ENCODE measurements at places on chromosomes 2 and 18.

DNA sequence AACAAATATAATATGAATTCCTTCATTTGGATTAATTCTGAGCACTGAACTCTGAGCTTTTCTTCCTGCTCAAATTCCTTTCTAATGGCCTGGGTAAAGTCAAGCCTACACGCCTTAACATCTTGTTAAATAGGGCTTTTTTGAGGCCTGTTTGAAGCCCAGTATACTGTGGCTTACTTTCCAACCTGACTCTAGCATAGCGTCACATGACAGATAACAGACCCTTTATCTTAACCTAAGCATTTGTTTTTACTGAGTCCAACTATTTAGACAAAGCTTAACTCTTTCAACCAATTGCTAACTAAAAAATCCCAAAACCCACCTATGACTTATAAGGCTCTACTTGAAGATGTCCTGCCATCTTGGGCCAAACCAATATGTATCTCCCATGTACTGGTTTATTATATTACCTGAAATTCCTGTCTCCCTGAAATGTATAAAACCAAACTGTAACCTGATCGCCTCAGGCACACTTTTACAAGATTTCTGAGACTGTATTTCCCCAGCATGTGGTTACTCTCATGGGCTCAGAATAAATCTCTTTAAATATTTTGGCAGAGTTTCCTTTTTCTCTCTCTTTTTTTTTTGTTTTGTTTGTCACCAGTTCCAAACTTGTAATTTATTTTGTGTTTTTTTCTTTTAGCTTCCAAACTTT lies 271.1 kb upstream of the VWC2L start:
- no peak for DNase-seq

- DNase-seq, result no peak
Observed at GRCh38 chr2:146602856-146603255, 1242.0 kb upstream of the ACVR2A start.

DNA sequence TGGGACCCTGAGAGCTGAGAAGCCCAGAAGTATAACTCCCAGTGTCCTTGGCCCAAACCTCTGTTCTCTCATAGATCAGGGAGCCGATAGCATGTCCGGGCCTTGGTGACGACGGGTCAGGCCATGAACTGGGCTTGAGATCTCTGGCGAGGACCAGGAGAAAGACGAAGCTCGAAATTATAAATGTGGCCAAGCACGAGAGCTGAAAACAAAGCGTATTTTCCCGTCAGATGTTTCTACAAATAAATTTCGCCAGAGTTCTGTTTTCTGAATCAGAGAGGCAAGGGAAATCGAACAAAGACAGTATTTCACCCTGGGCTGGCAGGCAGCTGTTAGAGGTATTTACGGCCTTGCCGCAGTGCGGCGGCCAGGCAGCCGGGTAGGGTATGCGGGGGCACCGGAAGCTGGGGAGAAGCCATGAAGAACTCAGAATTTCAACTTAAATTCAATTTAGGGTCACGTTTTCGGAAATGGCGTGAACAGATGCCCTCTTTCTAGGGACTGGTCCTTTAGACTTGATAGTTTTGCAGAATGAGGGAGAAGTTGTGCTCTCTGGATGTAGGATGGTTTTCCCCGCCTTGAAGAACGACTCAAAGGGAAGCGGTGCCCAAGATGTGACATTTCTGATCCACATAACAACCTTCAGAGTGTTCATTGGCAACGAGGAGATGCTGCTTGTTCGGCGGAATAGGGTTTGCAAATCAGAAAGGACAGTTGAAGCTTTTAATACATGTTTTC lies 9.6 kb downstream of the HOXD8 start:
- DNase-seq, result peak; percentile 61

DNA sequence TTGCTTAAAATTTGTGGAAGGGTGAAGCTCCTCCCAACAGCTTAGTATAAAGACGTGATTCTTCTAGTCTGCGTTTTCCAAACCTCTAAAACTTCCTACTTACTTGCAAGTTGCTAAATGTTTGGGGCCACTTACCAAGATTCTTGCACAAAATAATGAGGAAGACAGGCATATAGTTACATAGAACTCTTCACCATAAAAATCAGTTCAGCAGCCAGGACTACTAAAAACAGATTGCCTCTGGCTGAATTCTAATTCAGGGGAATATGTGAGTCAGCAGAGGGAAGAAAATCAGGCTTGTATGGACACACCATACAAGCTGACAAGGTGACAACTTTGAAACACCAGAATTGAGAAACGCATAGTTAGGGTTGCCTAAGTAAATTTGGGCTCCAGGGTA lies 2.8 kb upstream of the PEX13 start:
- DNase-seq, result no peak

DNA sequence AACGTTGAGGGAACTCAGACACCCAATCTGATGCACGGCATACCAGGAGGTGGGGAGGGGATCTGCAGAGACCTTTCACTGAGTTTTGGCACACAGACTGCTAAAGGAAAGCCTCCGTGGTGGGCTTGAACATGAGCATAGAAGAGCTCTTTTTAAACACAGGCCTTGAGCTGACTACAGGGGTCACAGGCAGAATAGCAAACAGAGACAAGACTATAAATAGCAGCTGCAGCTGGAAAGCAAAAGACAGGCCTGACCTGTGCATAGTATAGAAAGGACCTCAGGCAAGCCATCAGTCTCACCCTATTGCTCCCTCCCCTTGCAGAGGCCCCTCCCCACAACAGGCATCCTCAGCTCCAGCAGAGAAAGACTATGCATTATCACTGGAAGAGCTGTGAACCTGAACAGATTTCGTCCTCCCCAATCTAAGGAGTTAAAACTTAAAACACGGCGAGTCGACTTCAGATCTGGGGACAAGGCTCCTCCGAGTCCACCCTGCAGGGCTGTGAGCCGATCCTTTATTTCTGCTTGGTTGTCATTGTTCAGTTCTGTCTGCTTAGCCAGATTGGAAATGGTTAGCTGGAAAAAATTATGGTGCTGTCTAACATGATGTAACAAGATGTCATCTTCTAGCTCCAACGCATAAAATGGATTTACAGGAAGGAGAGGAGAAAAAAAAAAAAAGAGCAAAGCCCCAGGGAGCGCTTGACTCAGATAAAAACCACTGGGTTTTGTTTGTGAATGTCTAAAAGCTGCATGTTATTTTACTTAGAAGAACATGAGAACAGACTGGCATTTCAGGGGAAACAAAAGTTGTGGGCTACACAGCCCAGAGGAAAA lies 25.2 kb upstream of the LCLAT1 start:
- DNase-seq, result peak; percentile 36

Measured in left hindlimb (tissue), 1 donor.